ENCODE measurements at places on chromosomes 16 and 17.
A peak's percentile ranks its signal among the peaks of the same experiment; 100 is the strongest.

- no peaks in the 10 kb centered on the region for H3K36me3 ChIP-seq
- no peak for DNase-seq
- H3K27ac ChIP-seq = no peak overlapping the region
- H3K4me1 ChIP-seq = peaks cover 8% of the 10 kb centered on the region
Measured at GRCh38 chr17:37714897-37715296, 30.0 kb downstream of the HNF1B start.

- peaks cover 8% of the 10 kb centered on the region for H3K27me3 ChIP-seq
- peaks cover 21% of the 10 kb centered on the region for H3K4me1 ChIP-seq
- H3K4me3 ChIP-seq = no peak overlapping the region
- DNase-seq = no peak
Measured at GRCh38 chr17:69067274-69068047, 6.7 kb upstream of the ABCA9 start.

DNA sequence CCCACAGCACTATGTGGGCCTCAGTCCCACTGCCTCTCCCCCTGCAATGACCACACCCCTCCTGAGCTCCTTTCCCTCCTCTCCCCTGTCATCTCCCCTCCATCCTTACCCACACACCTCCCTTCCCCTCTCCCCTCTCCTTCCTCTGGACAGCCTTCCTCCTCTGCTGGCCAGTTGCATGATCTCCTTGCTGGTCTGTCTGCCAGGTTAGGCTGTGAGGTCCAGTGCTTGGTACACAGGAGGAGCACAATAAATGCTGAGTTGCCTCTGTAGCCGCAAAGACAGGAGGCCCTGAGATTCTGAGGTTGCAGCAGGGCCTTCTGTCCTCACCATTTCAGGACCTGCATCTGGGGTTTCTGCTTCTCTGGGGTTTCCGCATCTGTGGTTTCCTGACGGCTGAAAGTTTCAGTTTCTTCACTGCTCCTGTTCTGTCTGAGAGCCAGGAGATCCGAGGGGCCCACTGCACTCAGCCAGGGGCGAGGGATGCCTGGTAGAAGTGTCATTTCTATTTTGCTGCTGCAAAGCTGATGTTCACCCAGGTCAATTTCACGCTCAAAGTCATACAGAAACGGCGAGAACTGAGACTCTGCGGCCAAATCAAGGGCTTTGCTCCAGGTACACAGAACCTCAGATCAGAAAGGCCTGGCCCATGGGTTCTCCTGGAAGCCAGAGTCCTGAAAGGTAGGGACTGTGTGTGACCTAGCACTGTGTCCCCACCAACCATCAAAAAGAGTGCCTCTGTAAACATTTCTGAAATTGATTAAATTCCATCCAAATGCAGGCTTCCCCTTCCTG is 4.6 kb upstream of the SLC12A3 start:
- peak overlapping the region; percentile 68 for H3K4me3 ChIP-seq
- H3K27me3 ChIP-seq = no peaks in the 10 kb centered on the region

DNA sequence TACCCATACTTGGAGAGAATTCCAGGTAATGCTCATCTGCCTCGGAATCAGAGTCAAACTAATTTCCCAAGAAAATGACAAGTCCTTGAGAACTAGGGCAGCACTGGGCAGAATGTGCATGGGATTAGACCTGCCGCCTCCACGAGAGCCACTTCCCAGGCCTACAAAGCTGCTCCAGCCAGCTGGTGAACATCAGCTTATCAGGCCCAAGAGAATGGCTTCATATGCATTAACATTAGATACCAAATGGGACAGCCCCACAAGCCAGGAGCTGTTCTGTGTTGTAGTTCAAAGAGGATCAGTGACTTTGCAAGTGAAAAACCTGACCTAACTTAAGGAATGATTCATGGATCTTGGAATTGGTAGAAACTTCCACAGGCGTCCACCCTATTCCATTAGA is 203.3 kb downstream of the CYLD start:
- H3K27me3 ChIP-seq = no peaks in the 10 kb centered on the region
- no peak for DNase-seq
- no peak overlapping the region for H3K4me3 ChIP-seq
- no peaks in the 10 kb centered on the region for H3K36me3 ChIP-seq
- no peak overlapping the region for H3K27ac ChIP-seq
- H3K4me1 ChIP-seq = no peaks in the 10 kb centered on the region

- H3K27me3 ChIP-seq = no peaks in the 10 kb centered on the region
- no peak overlapping the region for H3K4me3 ChIP-seq
- H3K4me1 ChIP-seq = no peaks in the 10 kb centered on the region
- no peaks in the 10 kb centered on the region for H3K36me3 ChIP-seq
- H3K27ac ChIP-seq = no peak overlapping the region
Measured at GRCh38 chr17:17606416-17607000, 15.0 kb upstream of the PEMT start.

- no peak overlapping the region for H3K27ac ChIP-seq
- no peaks in the 10 kb centered on the region for H3K36me3 ChIP-seq
- DNase-seq = no peak
- no peaks in the 10 kb centered on the region for H3K4me1 ChIP-seq
Measured at GRCh38 chr16:51816929-51817328, 665.9 kb upstream of the SALL1 start.

- no peak overlapping the region for H3K4me3 ChIP-seq
- no peaks in the 10 kb centered on the region for H3K36me3 ChIP-seq
- H3K27me3 ChIP-seq = no peaks in the 10 kb centered on the region
- no peaks in the 10 kb centered on the region for H3K4me1 ChIP-seq
- H3K27ac ChIP-seq = no peak overlapping the region
- no peak for DNase-seq
Measured at GRCh38 chr16:61042737-61043136, 993.5 kb downstream of the CDH8 start.

GRCh38 chr17:31629696-31630470 is 229.2 kb downstream of the COPRS start:
- H3K36me3 ChIP-seq = no peaks in the 10 kb centered on the region
- no peak overlapping the region for H3K4me3 ChIP-seq

DNA sequence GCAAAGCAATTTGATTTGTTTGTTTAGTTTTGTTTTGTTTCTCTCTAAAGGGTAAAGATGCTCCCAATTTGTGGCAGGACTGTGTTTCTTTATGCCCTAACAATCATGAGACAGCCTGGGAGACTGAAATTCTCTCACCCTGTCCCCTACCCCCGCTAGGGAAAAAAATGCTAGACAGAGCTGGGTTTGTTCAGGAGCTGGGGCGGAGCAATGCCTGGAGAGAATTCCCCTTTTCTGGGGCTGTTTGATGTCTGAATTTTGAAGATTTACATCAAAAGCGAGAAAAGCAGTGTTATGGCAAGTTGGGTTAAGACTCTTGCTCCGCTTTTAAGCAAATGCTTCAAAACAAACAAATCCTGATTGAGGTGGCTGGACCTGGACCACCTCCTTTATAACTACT is 8.4 kb downstream of the MAF start:
- no peak overlapping the region for H3K4me3 ChIP-seq
- H3K27ac ChIP-seq = no peak overlapping the region
- H3K4me1 ChIP-seq = peaks cover 27% of the 10 kb centered on the region
- peaks cover 41% of the 10 kb centered on the region for H3K36me3 ChIP-seq
- DNase-seq = no peak
- peaks cover 26% of the 10 kb centered on the region for H3K27me3 ChIP-seq

GRCh38 chr16:1691276-1691675 is 13.2 kb downstream of the JPT2 start:
- no peaks in the 10 kb centered on the region for H3K4me1 ChIP-seq
- no peaks in the 10 kb centered on the region for H3K27me3 ChIP-seq
- no peak overlapping the region for H3K4me3 ChIP-seq
- no peak for DNase-seq
- no peak overlapping the region for H3K27ac ChIP-seq
- peaks cover 48% of the 10 kb centered on the region for H3K36me3 ChIP-seq

All from T-helper 2 cell treated with Interferon-gamma antibody and Interleukin-4, amounts not matched to agents 5 μg/mL and 100 μg/mL, for 36 hours (primary cell).